ENCODE measurements at places on chromosomes 4 and X.

GRCh38 chr4:125572601-125573000 lies 257.8 kb downstream of the FAT4 start:
- no peak for DNase-seq

- DNase-seq, result no peak
Observed at GRCh38 chr4:72314869-72315268, 254.2 kb downstream of the ADAMTS3 start.

DNA sequence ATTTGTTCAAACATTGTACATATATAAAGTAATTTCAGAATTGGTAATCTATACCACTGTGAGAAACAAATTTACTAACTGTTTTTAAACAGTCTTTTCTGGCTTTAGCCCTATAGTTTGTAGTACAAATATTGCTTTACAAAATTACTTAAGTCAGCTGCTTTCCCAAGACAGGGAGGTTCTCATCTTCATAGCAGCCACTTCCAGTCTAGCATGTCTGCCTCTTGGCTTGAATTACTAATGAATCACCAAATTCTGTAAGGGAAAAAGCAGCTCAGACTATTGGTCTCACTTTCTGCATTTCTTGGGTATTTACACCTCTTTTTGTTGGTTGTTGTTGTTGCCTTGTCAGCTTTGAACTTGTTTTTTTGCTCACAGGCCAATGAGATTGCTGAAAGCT lies 187.2 kb downstream of the NPFFR2 start:
- no peak for DNase-seq

DNA sequence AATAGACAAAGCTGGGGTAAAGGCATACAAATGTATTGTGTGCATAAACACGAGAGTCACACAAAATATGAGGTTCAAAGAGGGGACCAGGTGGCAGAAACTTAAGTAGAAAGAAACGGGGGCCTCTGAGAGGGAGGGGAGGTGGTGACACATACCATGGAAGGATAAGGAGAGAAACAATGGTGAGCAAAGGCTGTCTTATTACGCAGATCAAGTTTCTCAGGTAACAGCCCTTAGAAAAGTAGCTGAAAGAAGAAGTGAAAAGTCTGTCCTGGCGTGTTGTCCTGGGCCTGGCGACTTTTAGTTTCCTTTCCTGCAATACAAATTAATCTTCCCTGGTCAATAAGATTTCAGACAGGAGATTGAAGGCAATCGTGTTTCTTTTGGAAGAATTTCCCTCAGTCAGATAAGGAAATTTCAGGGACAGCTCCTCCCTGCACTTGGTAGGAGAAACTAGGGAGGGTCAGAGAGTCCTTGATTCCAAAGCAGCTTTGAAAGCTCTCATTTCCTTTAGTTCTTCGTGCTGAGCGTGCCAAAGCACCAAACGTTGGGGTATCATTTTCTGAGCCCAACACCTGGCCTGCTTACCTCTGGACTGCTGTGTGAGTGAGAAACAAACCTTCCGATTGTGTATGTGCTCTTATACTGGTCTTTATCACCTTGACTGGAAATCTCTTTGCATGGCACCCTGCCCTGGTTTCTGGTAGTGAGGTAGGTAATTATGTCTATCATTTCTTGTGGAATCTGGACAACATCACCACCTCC lies 676.7 kb upstream of the LCORL start:
- DNase-seq, result no peak
